PC-3 (cell line): ENCODE measurements at places on chromosomes 1 and 21. TPM values are rescaled to one million over a fixed set of nuclear protein-coding genes. Genes with fewer than 3 reads are reported as not detected.

DNA sequence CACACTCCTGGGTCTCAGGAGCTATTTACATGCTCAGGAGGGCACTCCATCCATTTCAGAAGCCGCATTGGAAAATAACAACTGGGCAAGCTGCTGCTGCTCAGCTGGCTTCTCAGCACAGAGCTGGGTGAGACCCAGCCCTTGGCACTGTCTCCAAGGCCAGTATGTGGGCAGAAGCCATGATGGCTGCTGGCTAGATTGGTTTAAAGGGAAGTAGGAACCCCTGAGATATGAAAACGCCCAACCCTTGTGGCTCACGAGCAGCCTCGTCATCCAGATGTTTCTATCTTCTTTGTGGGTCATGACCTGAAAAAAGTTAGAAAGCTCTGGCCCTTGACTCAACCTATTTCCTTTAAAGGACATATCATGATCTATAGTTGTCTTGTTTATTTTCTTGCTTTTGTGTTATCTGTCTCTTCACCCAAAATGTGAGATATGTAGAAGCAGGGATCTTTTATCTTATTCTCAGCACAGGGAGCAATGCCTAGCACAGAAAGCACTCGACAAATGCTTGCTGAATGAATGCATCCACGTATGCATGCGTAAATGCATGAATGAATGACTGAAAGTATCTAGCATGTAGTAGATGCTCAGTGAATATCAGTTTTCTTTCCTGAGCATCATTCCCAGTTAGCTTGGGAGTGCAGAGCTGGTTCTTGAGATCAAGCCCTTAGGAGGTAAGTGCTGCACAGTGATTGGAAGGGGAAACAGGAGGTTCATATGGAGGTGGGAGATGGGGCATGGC is 11.6 kb downstream of the MYBPH start:
- DNase-seq = no peak

- no peak for DNase-seq
Observed at GRCh38 chr1:19000065-19000464, 43.6 kb upstream of the IFFO2 start.

DNA sequence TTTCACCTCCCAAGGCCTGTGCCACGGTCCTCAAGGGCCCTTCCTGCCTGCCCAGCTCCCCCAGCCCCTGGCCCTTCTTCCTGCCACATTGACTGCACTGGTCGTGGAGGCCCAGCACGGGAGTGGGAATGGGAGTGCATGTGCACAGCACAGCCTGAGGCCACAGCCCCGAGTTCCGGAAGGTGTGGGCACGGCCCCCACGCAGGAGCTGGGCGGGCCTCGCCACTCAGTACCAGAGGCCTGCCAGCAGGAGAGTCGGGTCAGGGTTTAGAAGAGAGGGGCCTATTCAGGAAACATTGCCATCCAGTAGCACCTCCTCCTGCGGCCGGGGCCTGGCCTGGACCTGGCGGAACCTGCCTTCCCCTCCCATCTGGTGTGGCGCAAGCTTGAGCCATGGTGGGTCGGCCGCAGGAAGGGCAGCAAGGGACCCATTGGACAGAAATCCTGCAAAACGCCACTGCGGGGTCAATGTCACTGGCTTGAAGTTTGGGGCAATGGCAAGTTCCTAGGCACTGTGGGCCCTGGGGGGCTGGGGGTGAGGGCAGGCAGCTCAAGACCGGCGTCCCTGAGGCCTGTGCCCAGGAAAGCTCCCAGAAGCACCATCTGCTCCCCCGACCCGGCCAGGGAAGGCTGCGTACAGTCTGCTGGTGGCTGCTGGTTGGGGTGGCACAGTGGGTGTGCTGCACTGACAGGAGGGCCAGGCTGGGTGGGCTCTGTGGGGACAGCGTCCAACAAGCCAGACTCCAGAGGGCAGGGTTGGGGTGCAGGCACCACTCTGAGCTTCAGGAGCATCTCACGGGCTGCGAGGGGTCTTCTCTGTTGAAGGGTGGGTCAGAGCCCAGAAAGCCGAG is 1.8 kb upstream of the TMEM52 start:
- no peak for DNase-seq

DNA sequence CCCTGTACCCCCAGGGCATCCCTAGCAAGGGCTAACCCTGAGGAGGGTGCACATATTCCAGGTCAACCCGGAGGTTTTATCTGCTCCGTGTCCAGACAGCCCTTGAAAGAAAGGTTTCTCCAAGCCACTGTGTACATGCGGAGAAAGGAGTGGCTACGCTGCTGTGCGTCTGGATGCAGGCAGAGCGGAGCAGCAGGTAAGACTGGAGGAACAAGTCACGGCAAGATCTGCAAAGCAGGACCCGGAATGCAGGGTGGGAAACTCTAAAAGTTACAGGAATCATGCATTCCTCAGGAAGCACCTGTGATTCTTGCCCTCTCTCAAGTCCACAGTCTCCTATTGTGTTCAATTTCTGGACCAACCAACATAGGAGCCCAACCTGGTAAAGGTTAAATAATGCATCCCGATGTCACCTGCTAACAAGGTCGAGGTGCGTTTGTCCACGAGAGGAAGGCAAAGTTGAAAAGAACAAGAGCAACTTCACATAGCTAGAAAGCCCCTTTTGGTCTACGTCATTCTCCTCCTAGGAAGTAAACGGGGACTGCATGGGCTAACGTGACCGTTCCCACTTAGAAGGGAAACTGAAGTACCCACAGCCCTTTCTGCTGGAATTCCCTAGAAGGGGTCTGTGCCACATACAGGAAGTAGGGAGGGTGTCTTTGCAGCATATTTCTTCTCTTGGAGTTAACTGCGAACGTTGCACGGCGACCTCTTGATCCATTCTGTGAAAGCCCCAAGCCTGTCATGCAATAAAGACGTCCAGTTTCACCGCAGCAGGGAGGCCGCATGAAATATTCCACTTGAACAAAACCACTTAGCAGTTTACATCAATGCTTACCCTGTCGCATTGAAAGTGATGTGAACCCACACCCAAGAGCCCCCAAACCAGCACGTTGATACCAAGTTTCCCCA is 5.8 kb downstream of the TIAM1 start:
- DNase-seq = no peak

Gene DCST1
- total RNA-seq = not detected in 2 replicates
